ENCODE measurements at places on chromosomes 6 and 20.

DNA sequence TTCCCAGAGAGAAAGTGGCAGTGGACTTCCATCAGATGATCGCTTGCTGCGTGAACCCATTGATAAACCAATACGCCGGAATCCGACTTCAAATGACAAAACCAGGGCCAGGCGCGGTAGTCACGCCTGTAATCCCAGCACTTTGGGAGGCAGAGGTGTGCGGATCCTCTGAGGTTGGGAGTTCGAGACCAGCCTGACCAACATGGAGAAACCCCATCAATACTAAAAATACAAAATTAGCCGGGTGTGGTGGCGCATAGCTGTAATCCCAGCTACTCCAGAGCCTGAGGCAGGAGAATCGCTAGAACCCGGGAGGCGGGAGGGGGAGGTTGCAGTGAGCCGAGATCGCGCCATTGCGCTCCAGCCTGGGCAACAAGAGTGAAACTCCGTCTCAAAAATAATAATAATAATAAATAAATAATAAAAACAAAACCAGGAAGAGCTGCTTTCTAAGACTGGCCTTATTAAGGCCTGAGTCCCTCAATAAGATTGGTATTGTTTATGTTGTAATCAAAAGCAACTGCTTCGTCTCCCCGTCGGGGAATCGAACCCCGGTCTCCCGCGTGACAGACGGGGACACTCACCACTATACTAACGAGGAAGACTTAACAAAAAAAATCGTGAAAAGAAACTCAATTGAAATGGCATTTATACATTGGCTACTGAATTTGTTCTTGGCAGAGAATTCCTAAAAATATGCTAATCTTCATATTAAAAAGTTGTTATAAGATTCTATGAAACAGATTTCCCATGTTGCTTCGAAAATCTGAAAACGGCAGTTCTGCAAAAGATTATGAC, 110.2 kb upstream of the ZNF184 start:
- peak; percentile 48 for DNase-seq

DNA sequence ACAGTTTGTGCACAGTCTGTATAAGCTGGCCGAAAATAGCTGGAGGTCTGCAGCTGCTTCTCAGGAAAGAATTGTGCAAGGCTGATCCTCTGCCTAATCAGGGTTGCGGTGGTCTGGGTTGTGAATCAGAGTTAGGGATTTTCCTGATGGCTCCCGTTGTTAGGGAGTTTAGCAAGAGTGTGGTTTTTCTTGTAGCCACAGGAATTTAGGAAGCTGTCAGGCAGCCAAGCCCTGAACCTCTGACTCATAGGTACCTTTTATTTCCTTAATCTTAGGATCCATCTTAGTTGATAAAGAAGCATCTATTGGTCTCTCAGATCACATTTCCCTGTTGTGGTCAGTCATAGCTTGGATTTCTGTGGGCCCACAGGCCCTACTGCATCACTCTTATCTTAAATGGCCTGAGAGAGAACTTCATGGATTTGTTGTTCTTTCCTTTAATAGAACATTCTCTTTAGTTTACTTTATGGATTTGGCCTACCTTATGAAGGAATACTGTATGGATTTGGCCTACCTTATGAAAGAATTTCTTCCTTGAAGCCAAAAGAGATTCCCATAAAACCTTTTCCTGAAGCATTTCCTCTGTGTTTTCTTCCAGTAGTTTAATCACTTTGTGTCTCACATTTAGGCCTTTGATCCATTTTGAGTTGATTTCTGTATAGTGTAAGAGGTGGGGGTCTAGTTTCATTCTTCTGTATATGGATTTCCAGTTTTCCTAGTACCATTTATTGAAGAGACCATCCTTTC, 10.3 kb downstream of the KIF25 start:
- DNase-seq: peak; percentile 99

GRCh38 chr20:51500936-51501335, 41.6 kb downstream of the NFATC2 start:
- DNase-seq: no peak

GRCh38 chr6:106097411-106098231, 11.5 kb downstream of the PRDM1 start:
- peak; percentile 84 for DNase-seq

DNA sequence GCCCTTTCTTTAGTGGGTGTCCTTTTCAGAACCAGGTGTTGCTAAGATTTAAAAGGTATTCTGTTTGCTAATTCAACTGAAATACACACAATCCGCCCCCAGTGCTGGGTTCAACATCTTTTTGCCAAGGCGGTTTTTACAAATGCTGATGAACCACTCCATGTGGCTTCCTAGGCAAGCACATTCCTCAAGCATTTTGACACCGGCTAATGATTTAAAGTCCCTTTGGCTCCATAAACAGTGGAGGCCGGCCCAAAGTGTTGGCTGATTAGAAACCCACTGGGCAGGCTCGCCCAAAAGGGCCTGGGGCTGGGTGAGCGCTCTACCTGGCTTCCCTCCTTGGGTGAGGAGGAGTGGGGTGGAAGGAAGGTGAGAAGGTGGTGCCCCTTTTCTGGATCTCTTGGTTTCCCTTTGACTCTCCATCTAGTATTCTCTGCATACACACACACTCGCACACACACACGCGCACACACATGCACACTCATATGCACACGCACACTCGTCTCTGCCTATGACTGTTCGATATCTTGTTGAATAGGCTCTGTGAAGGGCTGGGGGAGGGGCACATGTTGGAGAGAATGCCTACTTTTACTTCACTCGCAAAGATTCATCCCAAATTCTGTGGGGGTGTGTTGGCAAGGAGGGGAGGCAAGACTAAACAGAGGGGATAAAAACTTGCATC, 66.7 kb upstream of the ARMC2 start:
- no peak for DNase-seq

Data from MV-4-11 (cell line).